Stimulated activated CD4-positive, alpha-beta T cell treated with anti-CD3 and anti-CD28 coated beads, Interleukin-12 subunit alpha, Interleukin-12 subunit beta, amount 100 ng/mL, for 24 hours (primary cell): ENCODE measurements at places on chromosomes 7 and 10.

DNA sequence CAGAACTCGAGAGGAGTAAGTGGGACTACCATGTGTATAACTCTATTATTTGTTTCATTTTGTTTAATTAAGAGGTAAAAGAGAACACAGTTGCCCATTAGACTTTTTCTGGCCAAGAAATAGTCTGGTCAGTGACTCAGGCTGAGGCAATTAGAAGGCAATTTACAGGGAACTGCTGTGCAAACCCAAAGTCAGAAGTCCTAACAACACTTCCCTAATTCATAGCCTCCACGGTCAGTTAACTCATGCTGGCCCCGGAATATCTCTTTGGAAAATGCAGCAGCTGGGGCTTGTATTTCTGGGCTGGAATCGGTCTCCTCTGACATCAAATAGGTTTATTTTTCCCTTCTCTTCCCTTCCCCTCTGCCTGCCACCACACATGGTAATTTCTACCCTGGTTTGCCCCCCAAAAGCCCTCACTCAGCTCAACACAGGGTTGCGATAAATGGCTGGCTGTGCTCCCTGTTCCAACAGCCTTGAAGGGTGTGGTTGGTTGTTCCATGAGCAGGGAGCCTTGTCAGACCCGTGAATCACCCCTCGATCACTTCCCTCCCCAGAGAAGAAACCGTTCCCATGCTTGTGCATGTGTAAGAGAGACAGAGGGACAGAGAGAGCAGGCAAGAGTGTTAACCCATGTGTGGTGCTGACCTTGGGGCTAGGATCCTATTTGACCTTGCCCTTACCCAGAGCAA, 5.3 kb downstream of the SH3PXD2A start:
- DNase-seq: no peak

GRCh38 chr7:504221-505111, 15.2 kb downstream of the PDGFA start:
- no peak for DNase-seq

GRCh38 chr10:77320971-77321471, 316.6 kb downstream of the KCNMA1 start:
- DNase-seq: no peak

- DNase-seq: no peak
Observed at GRCh38 chr7:111508387-111508786, 53.9 kb downstream of the IMMP2L start.

DNA sequence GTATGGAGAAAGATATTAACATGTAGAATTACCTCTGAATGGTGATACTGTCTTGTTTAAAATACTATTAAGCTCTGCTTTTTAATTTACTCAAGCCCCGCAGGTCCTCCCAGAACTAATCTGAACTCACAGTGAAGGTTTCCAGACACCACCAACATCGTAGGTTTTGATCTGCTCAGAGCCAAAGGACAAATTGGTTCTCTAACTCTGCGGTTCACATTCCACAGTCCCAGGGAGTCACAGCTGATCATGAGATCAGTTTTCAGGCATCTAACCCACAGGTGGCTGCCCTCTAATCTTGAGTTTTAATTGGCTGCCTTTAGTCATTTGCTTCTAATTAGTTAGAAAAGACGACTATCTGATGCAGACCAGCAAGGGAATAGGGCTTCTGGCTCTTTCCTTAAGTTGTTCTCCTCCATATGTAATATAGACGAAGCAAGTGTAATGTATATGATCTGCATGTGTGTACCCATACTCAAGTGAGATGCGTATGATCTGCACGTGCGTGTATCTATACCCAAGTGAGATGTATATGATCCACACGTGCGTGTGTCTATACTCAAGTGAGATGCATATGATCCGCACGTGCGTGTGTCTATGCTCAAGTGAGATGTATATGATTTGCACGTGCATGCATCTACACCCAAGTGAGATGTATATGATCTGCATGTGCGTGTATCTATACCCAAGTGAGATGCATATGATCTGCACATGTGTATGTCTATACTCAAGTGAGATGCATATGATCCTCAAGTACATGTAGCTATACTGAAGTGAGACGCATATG, 331.5 kb upstream of the NPVF start:
- DNase-seq: no peak

DNA sequence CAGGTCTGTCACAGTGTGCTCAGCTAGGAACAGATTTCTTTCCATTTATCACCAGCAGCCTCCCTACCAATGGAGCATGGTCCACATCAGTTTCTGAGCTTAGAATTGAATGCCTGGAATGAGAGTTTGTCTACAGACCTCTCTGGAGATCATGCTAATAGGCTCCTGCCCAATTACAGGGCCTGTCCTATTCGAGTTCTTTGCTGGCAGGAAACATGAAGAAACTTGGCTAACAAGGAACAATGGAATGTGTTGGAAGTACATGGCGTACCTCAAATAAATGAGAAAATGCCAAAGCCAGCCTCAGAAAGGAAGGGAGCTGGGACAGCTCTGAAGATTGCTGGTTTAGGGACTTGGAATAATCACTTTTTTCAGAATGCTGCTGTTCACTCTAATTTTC, 186.0 kb upstream of the AKR1E2 start:
- DNase-seq: no peak

- no peak for DNase-seq
Observed at GRCh38 chr7:21547501-21547900, 4.7 kb downstream of the DNAH11 start.

- no peak for DNase-seq
Observed at GRCh38 chr7:116522247-116522646, 2.6 kb upstream of the CAV1 start.

GRCh38 chr7:158130023-158130409, 457.6 kb downstream of the PTPRN2 start:
- DNase-seq: no peak

DNA sequence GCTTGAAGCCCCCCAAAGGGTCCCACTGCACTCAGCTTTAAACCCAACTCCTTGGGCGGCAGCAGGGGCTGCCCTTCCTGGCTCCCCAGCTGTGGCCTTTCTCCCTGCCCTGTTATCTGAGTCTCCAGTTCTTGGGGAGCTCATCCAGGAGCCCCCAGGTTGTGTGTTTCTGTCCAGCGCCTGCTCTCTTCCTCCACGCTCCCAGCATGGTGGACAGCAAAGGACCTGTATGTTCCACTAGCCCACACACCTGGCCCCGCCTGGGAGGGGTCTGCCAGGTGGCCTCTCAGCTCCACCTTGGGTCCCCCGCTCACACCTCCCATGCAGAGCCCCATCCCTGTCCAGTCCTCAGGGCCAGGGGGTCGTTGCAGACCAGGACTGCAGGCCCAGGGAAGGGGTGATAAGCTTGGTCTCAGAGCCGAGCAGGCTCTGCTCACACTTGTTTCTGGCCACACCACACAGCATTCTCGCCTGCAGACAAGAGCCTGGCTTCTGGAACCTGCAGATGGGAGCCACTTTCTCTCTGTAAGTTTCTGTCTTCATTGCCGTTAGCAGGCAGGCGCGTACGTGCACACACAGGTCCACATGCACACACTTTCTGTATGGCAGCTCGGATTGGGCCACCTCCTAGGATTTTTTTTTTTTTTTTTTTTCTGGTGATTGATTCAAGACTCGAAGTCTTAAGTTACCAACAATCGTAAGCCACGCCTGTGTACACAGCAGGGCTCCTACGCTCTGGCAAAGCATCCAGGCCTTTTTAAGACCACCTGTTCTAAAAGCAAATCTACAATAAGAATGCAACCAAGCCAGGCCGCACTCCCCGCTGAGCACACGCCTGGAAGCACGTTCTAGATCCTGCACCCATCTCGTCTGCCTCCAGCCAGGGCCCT, 104.6 kb downstream of the CYTH3 start:
- DNase-seq: no peak

DNA sequence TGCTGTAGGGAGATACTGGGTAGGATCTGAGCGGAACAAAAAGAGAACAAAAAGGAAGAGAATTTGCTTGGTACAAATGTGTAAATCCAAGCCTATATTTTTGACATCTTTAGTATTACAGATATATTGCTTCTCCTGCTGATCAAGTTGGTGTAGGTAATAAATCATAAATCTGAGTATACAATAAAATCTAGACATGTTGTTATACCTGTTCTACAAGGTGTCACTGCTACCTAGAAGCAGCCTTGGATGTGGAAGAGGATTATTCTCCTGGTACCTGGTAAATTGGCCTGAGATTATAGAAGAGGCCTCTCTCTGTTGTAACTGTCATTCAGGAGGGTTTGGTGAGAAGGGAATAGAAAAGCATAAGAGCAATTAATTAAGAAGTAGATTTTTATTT, 89.9 kb upstream of the LSM8 start:
- DNase-seq: no peak

GRCh38 chr10:101052285-101052684, 9.5 kb upstream of the KAZALD1 start:
- DNase-seq: no peak

- DNase-seq: no peak
Observed at GRCh38 chr10:79488870-79489269, 23.5 kb upstream of the EIF5AL1 start.

- no peak for DNase-seq
Observed at GRCh38 chr7:11747715-11748485, 84.1 kb downstream of the THSD7A start.

- no peak for DNase-seq
Observed at GRCh38 chr7:150943453-150943814, 34.7 kb downstream of the KCNH2 start.
